LoVo (cell line): ENCODE measurements at places on chromosomes 4 and X.

GRCh38 chr4:6368601-6369000 is 99.0 kb downstream of the WFS1 start:
- DNase-seq = no peak

DNA sequence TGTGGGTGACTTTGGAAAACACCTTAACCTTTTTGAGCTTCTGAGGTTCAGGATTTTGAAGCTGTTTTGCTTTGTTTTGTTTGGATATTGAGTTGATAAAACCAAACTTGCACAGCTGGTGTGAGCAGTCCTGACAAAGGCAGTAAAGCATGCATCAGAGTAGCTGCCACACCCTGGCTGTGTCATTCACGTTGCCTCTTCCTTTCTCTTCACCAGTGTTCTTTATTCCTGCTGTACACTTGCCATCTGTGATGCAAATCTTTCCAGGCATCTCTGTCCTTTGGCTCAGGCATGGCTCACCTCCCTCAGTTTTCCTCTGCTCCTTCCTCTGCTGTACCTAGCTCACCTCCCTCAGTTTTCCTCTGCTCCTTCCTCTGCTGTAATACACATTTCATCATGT is 1850.2 kb upstream of the AGA start:
- no peak for DNase-seq

GRCh38 chr4:41877020-41877796 is 58.0 kb upstream of the TMEM33 start:
- DNase-seq = no peak

DNA sequence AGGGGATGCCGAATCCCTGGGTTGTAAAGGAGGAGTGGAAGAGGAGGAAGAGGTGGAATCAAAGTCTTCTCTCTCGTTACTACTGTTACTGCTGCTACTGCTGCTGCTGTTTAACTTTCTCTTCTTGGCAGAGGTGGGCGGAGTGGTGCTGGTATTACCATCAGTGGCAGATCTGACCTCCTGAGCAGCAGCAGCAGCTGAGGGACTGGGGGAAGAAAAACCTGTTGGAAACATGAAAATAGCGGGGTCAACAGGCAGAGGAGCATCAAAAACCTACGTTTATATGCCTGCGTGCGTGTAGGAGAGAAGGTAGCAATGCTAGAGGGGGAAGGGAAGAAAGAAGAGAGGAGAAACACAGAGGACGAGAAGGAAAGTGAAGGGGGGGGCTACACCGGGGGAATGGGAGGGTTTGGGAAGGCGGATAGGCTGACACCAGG is 339 bp downstream of the CUL4B start:
- peak; percentile 16 for DNase-seq

DNA sequence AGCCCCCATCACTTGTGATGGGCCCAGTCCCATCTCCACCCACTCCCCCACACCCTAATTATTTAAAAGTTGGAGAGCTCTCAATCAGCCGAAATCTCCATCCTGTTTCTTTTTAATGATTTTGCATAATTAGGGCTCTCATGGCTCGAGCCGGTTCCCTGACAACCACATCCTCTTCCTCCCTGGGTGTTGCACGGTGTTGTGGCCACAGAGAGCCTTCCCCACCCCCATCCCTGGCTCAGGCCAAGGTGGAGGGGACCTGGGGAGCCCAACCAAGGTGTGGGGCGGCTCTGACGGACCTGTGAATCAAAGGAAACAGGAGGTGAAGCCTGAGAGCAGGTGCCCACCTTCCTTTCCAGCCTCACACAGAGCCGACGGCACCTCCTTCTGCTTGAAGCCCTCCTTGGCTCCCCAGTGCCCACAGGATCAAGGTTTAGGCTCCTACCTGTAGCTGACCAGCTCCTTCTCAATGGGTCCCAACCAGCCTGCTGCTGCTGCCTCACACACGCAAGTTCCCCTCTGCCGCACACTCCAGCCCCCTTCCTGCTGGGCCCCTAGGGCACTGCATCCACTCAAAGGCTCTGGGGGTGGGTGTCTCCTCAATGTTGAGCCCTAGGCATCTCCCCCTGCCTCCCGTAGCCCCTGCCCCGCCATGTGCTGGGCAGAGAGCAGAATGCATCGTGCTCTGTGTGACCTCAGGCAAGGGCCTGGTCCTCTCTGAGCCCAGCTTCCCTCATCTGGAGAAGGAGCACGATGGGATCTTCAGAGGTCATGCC is 68.7 kb downstream of the WFS1 start:
- DNase-seq = no peak

GRCh38 chrX:100363896-100364295 is 46.2 kb downstream of the PCDH19 start:
- no peak for DNase-seq

- DNase-seq = no peak
Measured at GRCh38 chr4:121938282-121939092, 13.4 kb downstream of the TRPC3 start.

GRCh38 chr4:129546531-129546930 is 450.6 kb downstream of the C4orf33 start:
- DNase-seq = no peak

DNA sequence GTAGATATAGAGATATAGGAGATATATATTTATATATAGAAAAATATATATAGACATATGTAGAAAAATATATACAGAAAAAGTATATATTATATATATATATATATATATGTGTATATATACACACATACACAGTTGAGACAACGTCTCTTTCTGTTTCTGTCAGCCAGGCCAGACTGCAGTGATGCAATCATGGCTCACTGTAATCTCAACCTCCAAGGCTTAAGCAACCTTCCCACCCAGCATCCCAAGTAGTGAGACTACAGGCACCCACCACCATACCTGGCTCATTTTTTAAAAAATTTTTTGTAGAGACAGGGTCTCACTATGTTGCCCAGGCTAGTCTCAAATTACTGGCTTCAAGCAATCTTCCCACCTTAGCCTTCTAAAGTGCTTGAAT is 426.3 kb downstream of the GPM6A start:
- no peak for DNase-seq

- DNase-seq = no peak
Measured at GRCh38 chr4:168877511-168878491, 132.3 kb downstream of the CBR4 start.

GRCh38 chrX:44908153-44908552 is 35.2 kb downstream of the KDM6A start:
- no peak for DNase-seq

- DNase-seq = no peak
Measured at GRCh38 chrX:28589046-28589445, 1.8 kb downstream of the IL1RAPL1 start.

- DNase-seq = no peak
Measured at GRCh38 chrX:11261260-11261659, 32.0 kb upstream of the AMELX start.

DNA sequence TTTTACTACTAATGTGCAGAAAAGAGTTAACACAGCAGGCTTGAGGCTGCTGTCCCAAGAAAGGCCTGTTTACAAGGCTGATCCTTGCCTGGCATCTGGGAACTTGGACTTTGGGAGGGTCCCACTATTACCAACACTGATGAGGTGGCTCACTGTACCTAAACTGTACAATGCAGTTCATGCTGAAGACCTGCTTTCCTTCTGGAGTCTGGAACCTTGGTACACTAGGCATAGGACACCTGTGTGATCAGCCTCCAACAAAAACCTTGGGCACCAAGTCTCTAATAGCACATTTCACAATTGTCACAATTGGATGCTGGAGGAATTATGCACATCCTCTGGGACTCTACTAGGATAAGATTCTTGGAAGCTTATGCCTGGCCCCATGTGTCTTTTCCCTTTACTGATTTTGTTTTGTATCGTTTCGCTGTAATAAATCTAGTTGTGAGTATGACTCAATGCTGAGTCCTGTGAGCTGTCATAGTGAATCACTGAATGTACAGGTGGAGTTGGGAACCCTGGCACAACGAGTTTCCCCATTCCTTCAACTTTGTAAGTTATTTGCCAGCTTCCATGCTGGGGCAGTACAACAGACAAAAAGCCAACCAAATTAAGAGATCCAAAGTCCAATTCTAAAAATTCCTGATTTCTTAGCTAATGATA is 45.9 kb downstream of the TEC start:
- peak; percentile 31 for DNase-seq

- no peak for DNase-seq
Measured at GRCh38 chr4:86775061-86775460, 74.1 kb downstream of the SLC10A6 start.

- no peak for DNase-seq
Measured at GRCh38 chr4:75820676-75821075, 81.6 kb downstream of the PPEF2 start.

- DNase-seq = no peak
Measured at GRCh38 chr4:101197350-101197749, 150.0 kb downstream of the PPP3CA start.

DNA sequence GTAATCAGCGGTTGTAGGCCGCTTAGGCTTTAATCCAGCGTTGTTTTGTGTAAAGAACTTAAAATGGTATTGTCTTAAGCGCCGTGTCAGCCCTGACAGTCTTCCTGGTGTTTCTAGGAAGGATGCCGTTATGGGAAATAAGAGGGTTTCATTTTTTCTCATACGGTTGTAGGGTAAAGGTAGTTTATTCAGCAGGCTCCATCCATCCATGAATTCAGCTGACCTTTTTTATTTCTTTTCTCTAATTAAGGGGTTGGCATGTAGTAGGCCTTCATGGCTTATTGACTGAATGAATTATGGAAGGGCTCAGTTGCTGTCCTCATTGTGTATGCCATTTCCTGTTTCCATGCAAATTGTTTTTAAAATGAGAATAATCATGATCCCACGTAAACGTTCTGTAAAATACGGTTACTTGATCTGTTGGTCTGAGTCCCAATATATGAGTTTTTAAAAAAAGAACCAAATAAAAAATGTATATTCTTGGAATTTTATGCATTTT is 693 bp downstream of the OCIAD1 start:
- peak; percentile 16 for DNase-seq

DNA sequence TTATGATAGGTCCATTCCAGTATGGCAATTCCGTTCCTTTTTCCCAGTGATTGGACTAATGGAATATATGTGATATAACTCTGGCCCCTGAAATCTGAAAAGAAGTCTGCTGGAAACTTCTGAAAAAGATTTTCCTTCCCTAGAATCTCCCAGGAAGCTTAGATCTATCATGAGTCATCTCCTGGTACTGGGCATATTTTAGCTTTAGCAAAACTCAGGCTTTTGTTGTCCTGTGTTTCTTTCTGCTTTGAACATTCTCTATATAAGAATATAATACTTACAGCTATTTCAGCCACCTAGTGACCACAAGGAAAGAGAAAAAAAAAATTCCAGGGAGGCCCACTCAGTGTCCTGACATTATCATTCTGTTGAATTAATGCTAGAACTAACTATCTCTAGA is 597.2 kb upstream of the GRIA3 start:
- DNase-seq = no peak
